KG1 (cell line): ENCODE measurements at places on chromosomes 2 and 18.

- no peak for DNase-seq
Observed at GRCh38 chr18:46096651-46097300, 1.3 kb downstream of the ATP5F1A start.

GRCh38 chr2:99448556-99448955 lies 41.3 kb downstream of the REV1 start:
- DNase-seq: no peak

- peak; percentile 87 for DNase-seq
Observed at GRCh38 chr2:196263181-196263747, 91.9 kb upstream of the STK17B start.

GRCh38 chr2:1750933-1751766 lies 6.8 kb upstream of the PXDN start:
- no peak for DNase-seq

GRCh38 chr2:225668606-225669266 lies 269.2 kb downstream of the NYAP2 start:
- peak; percentile 18 for DNase-seq

- no peak for DNase-seq
Observed at GRCh38 chr2:37243435-37243834, 12.0 kb downstream of the NDUFAF7 start.

DNA sequence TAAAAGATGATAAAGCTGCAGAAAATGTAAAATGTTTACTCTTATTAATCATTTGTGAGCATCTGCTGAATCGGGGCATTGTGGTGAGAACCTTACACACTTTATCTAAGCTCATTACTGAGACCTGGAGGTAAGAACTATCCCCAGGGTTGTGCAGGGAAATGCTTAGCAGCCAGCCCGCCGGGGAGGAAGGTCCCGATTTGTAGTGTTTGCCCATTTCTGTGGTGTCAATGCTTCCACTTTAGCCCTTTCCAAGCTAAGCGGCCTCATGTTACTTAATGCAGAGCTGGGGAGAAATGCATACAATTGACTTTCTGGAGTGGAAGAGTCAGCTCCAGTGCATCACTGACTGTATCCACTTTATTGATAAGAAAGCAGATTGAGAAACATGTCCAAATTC lies 20.8 kb upstream of the KCNK3 start:
- no peak for DNase-seq

GRCh38 chr2:234476766-234477165 lies 20.1 kb downstream of the ARL4C start:
- no peak for DNase-seq
